Panc1 (cell line): ENCODE measurements at places on chromosomes 3 and 15.

GRCh38 chr15:82177291-82178010 lies 85.1 kb downstream of the EFL1 start:
- no peak for DNase-seq

- no peak for DNase-seq
These were observed 3.9 kb upstream of the CHSY1 start for GRCh38 chr15:101255615-101256241.

DNA sequence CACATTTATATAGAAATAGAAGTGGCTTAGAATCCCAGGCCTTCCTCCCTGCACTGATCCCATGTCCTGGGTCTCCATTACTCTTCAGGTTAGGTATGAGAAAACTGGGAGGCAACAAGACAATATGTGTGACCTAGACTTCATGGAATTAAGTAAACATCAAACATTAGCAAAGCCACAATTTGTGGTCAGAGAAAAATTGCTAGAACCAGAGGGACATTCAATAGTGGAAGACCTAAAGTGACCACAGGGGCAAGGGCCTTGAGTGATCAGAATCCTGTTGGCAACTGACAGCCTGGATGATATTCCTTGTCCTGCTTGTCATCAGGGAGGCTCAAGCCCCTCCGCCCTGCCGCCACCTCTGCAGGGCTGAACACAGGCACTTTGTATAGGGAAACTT lies 322.8 kb upstream of the CTNNB1 start:
- no peak for DNase-seq

- no peak for DNase-seq
These were observed 52.5 kb upstream of the AMOTL2 start for GRCh38 chr3:134426660-134427181.

DNA sequence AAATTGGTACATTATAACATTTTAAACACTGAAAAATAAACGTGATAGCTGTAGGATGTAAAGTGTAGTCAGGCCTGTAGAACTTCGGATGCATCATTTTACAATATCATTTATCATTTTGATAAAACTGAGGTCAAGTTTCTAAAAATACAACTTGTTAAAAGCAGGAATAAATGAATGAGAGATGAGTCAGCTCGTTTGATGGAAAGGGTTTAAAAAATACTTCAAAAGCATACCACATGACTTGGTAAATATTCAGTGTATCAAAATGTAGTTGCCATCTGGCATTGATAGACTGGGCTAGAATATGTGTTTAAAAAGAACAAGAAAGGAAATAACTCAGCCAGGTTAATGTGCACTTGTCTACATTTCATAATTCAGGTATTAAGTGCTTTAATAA lies 357.0 kb downstream of the TIGIT start:
- no peak for DNase-seq

DNA sequence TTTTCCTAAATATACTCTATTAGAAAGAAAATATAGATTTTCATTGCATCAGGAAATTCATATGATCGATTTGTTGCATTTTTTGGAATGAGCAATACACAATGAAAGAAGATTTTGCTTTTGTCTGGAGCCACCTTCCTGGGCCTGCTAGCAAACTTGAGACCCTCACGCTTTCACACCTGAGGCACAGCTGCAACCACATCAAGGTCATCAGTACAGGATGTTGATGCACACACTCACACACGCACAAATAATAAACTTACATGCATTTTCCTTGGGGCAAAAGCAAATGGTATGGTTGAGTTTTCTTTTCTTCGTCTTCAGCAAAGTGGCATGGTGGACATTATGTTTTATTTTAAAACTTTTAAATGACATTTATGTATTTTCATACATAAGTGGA lies 64.8 kb upstream of the SATB1 start:
- DNase-seq, result no peak

DNA sequence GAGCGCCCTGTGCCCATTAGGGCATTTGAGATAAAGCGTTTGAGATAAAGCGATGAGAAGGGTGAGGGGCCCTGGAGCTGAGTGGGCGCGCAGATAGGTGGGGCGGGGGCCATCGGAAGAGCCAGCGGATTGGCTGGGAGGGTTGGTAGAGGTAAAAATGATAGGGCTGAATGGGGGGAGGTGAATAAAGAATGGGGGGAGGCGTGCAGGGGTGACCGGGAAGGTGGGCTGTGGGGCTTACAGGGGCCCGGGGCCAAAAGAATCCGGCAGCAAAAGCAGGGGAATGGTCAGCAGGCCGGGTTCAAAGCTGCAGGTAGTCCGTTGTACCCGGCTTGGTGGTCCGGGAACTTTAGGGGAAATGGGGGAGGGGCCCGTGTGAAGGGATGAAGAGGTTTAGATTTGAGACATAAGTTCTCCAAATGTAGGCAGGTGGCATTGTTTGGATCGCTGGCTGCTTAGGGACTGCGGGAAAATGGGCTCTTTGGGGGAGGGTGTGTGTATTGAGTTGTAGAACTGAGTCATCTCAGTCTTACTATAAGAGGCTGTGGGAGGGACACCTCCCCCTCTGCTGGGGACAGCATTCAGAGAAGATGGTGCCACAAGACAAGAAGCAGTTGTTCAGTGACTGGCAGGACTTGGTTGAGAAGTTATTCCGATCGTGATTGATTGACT lies 610 bp downstream of the ARID3B start:
- no peak for DNase-seq
